HT-29 (cell line): ENCODE measurements at places on chromosomes 4 and X.
A peak's percentile ranks its signal among the peaks of the same experiment; 100 is the strongest.

DNA sequence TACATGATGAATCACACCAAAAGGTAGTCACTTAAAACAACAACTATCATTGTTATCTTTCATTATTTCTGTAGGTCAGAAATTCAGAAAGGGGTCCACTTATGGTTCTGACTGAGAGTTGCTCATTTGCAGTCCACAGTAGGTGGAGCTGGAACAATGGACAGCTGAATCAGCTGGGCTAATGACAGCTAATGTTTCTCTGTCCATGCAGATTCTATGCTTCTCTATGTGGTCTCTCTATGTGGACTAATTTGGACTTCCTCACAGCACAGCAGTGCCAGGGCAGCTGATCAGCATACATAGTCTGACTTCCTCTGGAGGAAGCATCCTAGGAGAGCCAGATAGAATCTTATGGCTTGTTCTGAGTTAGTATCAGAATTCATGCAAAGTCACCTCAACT, 131.7 kb upstream of the INTU start:
- DNase-seq = no peak

DNA sequence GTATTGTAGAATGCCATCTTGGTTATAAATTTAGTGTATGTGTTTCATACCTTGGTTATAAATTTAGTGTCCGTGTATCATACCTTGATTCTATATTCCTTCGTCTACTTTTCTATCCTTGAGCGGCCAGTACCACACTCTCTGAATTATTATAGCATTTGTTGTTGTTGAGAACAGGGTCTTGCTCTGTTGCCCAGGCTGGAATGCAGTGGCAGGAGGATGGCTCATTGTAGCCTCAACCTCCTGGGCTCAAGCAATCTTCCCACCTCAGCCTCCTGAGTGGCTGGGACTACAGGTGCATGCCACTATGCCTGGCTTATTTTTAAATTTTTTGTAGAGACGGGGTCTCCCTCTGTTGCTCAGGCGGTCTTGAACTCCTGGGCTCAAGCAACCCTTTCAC, 50.1 kb downstream of the FAM193A start:
- DNase-seq = no peak

- peak; percentile 86 for DNase-seq
These were observed 572 bp downstream of the USP53 start for GRCh38 chr4:119212964-119213606.

DNA sequence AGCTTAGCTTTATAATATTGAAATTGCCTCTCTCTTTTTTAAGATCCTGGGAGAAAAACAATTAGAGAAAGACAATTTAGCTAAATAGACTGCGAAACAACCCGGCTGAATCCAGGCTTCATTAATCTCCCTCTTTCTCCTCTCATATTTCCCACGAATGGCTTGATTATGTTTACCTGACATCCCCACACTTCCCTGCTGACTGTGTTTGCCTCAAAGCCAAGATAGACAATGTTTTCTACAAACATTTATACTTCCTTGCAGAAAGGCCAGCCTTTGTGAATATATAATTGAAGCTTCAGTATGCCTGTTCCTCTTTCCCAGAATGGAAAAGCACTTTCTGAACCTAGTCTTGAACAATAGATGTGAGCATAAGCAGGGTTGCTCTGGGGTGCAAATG, 566.8 kb downstream of the PDHA2 start:
- no peak for DNase-seq

DNA sequence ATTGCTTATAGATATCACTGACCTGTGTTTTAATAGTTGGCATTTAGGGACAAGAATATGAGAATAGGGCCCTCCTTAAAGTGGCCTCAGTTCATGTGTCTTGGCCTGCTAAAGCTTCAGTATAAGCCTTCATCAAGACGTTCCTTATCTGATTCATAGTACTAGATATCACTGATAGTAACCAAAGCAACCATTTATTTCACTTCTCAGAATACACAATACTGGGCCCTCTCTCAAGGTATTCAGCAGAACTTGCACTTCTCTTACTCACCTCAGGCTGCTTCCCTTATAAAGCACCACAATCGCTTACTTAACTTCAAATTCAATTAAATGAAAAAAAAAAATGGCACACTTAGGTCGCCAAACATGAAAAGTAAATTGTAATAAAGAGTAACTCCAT, 259.4 kb upstream of the PCDH7 start:
- DNase-seq = no peak

DNA sequence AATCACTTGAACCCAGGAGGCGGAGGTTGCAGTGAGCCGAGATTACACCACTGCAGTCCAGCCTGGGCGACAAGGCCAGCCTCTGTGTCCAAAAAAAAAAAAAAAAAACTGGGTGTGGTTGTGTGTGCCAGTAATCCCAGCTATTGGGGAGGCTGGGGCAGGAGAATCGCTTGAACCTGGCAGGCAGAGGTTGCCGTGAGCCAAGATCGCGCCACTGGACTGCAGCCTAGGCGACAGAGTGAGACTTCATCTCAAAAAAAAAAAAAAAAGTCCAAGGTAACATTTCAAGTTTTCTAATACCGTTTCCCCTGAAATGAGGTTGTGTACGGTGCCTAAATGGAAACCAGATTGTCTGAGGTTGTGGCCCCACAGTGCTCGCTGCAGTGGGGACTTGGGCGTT, 35.6 kb downstream of the FAM193A start:
- no peak for DNase-seq

DNA sequence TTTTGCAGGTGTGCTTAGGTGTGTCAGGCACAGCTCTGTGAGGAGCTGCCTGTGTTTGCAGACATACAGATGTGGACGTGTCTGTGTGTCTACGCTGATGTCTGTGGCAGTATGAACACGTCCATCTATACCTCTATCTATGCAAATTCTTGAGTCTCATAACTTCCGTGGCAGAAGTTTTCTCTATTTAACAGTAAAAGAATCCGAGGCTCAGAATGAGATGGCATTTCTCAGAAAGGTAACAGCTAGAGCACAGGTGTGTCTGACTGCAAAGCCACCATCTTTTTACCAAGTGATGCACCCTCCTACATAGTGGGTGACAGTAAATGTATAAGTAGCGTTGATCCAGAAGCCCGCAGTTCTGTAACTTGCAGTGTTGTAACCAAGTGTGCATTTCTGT, 39.9 kb upstream of the CYP4V2 start:
- DNase-seq = no peak

DNA sequence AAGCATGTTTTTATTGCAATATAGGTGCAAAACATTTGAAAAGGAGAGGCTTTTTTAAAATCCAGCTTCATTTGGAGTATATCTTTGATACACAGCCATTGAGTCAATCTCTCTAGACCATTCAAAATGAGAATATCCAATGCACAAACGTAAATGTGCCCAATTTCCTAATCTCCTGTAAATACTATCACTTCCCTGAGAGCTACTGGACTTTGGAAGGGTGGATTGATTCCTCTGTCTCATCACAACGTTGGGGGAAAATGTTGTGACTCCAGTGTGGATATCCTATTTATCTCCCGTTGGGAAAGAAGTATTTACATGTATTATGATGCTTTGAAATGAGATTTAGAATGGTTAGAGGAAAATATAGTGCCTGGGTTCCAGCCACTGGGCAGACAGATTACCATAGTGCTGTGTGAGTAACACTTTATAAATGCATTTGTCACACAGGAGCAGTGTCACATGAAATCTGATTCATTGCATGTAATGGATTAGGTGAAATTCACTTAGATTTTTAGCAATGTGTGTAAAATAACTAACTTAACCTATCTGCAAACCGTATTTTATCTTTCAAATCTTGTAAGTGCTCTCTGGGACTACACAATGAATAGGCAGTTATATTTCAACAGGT, 64.4 kb upstream of the VCX3A start:
- DNase-seq = no peak

- no peak for DNase-seq
These were observed 372.3 kb upstream of the SPOCK3 start for GRCh38 chr4:167606551-167606950.

GRCh38 chrX:358651-359143, 28.0 kb downstream of the PPP2R3B start:
- DNase-seq = no peak

GRCh38 chrX:41671082-41671481, 17.7 kb upstream of the GPR34 start:
- DNase-seq = no peak

- DNase-seq = no peak
These were observed 71.7 kb upstream of the HGFAC start for GRCh38 chr4:3369781-3370674.

GRCh38 chr4:152778656-152779512, 646 bp downstream of the TIGD4 start:
- peak; percentile 40 for DNase-seq

- DNase-seq = no peak
These were observed 8.0 kb upstream of the MAGEB5 start for GRCh38 chrX:26208012-26208411.

- no peak for DNase-seq
These were observed 28.2 kb downstream of the ODAPH start for GRCh38 chr4:75584067-75584466.

DNA sequence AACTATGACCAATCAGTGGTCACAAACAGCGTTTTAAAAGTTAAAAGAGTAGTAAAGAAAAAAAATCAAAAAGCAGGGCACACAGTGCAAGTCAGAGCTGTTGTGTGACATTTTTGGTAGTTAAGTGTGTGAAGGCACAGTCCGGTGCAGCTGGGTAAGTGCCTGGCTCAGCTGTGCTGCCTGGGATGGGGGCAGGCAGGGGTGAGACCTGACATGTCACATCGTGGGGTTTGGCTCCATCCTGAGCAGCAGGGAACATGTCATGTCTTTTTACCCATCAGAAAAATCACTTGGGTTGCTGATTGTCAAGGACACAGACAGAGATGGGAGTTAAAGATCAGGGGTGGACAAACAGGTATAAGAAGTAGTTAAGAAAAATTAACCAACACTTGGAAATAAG, 125.1 kb downstream of the NSUN7 start:
- no peak for DNase-seq

DNA sequence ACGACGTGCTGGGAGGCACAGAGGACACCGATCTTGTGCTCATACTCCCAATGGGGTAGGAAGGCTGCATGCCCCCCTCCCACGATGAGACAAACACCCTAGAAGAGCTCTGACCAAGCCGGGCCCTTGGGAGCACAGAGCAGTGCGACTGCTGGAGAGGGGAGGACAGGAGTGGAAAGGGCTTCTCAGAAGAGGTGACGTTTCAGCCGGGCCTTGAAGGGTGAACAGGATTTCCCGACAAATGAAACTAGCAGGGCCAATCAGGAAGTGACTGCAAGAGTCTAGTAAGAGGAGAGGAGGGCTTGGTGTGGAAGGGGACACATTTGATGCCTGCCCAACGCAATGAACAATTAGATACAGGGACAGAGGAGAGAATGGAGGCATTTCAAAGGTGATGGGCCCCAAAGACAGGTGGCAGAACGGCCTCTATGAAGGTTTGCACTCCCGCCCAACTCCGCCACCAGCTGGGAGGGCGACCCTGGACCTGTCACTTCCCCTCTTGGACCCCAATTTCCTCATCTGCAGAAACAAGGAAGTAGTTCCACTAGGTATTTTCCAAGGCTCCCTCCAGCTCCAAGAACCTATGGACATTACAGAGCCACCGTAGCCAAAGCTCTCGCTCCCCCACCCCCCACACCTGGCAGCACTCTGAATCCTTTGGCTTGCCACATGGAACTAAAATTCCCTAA, 3.9 kb downstream of the HCFC1 start:
- no peak for DNase-seq

- DNase-seq = peak; percentile 13
These were observed 90.1 kb downstream of the IRF2 start for GRCh38 chr4:184384056-184384809.

- no peak for DNase-seq
These were observed 377.1 kb downstream of the PRDM5 start for GRCh38 chr4:120545391-120545790.

DNA sequence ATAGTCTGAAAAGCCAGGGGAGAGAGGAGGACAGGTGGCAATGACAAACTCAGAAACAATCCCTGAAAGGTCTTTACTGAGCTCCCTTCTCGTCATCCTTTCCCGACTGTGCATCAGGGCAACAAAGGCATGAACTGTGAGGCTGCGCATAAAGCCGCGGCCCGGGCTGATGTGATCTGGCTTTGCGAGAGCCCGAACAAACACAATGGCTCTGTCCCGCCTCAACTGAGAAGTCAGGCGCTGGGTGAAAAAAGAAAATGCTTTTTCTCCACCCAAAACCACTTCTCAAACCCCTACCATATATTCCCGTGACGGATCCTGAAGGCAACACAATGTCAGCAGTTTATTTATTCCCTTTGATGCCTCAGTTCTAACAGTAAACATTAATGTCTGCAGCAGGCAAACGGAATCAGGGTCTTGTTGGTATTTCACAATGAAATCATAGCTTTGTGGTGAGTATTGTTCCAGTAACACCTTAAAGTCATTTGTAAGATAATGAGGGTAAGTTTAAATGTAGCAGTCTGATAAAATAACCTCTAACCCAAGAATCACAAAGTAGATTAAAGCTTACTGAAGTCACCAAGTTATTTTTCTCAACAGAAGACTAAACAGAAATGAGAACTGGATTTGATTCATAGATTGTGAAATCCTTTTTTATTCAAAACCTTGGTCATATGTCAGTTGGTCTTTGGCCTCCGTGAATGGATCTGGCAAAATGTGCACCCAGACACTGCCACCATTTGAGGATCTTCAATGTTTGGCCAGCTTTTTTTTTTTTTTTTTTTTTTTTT, 67.4 kb downstream of the APBB2 start:
- DNase-seq = no peak

- no peak for DNase-seq
These were observed 956 bp downstream of the SORCS2 start for GRCh38 chr4:7193030-7193958.

- DNase-seq = no peak
These were observed 1243.8 kb upstream of the ADGRL3 start for GRCh38 chr4:59956366-59956765.

DNA sequence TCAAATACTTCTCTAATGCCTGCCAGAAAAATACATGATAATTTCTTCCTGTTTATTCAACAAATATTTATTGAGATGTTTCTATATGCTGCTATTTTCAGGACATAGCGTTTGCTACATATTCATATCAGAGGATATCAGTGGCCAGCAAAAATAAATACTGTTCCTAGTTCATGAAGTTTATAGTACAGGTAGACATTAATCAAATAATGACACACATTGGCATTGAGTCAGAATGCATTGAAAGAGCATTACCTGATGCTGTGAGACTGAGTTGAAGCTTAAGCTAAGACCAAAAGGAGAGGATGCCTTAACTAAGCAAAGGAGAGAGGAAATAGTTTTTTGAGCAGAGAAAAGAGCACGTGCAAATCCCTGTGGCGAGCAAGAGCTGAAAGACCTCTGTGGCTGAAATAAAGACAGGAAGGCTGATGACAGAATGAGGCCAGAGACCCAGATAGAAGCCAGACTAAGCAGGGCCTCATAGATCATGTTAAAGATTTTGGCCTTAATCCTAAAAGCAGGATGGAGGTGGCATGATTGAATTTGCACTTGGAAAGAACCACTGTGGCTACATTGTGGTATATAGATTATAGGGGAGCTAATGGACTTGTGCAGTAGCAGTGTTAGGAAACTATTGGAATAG, 36.2 kb downstream of the FAM241A start:
- DNase-seq = no peak

- no peak for DNase-seq
These were observed 8.4 kb upstream of the MAN2B2 start for GRCh38 chr4:6566391-6567190.

- no peak for DNase-seq
These were observed 50.5 kb downstream of the RASL11B start for GRCh38 chr4:52912608-52913007.
